ENCODE measurements at places on chromosomes 3 and 15.
A peak's percentile ranks its signal among the peaks of the same experiment; 100 is the strongest.

GRCh38 chr3:36733162-36733696, 31.1 kb downstream of the DCLK3 start:
- DNase-seq: no peak

- no peak for DNase-seq
These were observed 77.6 kb downstream of the CCK start for GRCh38 chr3:42188376-42188775.

GRCh38 chr3:64505419-64505818, 182.4 kb downstream of the ADAMTS9 start:
- no peak for DNase-seq

GRCh38 chr15:92653836-92654539, 1.6 kb downstream of the FAM174B start:
- DNase-seq: no peak

GRCh38 chr3:4812591-4812990, 166.6 kb upstream of the BHLHE40 start:
- DNase-seq: no peak

DNA sequence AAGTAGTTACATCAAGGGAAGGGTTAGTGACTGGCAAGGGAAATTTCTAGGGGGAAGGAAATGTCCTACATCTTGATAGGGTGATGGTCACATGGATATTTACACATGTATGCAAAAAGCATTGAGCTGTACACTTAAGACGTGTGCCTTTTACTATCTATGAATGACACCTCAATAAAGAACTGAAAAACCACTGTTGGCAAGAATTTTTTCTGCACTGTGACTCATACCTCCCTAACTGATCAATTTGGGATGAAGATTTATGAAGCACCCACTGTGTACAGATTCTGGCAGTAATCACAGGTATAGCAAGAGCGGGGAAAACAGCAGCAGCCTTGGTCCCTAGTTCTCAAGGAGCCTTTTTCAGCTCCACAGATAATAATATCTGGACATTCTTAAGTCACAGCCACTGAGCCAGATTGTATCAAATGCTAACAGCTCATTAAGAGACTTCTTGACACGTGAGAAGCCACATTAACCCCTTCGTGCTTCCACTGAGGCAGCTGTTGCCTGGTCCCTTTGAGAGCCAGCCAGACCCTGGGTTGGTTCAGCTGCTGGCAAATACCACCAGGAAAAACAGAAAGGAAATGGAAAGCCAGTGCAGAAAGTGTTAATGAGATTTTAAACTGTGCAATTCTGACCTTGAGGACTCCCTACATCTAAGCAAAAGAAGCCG, 32.0 kb upstream of the GALNT15 start:
- DNase-seq: no peak

DNA sequence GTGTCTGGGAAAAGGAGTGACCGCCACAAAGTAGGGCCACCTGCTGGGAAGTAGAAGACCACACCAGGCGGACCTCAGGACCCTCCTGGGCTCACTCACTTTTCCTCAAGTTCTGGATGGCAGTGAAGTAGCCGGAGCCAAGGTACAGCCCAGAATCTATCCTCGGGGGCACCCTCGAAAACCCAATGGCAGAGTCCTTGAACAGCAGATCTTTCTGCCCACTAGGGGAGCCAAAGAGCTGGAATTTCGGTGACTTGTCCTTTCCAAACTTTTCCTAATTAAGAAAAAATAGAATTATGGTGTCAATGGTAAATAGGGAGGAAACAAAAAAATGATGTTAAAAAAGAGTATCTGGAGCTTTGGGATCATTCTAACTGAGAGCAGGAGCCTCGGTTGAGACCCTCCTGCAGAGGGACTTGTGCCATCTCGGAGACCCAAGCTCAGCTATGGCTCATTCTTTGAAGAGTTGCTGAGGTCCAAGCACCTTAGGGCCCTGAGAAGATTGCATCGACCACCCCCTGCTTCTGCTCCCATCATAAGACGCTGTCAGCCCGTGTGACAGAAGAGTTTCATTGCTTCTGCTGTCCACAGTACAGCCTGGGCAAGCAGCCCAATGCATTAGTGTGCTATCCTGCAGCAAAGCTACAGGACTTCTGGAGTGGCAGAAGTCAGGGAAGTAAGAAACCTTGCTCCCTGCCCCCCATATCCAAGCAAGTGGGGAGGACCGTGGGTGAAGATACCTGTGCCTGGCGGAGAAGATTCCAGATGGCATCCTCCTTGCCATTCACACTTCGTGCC, 14.8 kb downstream of the LTF start:
- DNase-seq: no peak

- DNase-seq: no peak
These were observed 13.5 kb downstream of the EAF1 start for GRCh38 chr3:15440891-15441290.

GRCh38 chr3:38229036-38229435, 36.6 kb upstream of the SLC22A13 start:
- no peak for DNase-seq

DNA sequence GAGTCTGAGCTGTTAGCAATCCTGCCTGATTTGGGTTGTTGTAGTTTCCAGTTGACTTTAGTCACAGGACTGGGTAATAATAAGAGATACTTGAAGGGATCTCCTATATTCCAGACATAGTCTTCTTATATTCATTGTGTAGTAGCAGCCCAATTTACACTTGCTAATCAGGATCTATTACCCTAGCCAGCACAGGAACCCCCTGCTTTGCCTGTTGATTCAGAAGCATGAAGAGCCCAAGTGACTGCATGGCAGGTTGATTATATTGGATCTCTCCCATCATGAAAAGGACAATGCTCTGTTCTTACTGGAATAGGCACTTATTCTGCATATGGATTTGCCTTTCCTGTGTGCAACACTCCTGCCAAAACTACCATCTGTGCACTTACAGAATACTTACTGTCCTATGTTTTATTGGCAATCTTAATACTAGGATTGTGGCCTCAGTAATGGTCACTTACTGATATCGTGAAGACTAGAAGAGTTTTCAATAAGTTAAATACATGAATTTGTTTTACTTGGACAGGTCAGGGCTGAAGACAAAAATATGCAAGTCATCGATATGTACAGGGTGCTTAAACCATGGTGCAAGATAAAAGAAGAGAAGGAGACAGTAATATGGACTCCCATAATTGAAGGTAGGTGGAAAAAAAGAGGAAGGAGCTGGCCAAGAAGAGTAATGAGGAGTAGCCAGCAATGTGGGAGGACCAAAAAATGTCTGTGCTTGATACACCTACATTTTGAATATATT, 304.1 kb downstream of the MCTP2 start:
- peak; percentile 37 for DNase-seq

- no peak for DNase-seq
These were observed 9.9 kb downstream of the ARL6IP5 start for GRCh38 chr3:69094467-69095205.

GRCh38 chr15:71437919-71438318, 322.6 kb downstream of the THSD4 start:
- no peak for DNase-seq

DNA sequence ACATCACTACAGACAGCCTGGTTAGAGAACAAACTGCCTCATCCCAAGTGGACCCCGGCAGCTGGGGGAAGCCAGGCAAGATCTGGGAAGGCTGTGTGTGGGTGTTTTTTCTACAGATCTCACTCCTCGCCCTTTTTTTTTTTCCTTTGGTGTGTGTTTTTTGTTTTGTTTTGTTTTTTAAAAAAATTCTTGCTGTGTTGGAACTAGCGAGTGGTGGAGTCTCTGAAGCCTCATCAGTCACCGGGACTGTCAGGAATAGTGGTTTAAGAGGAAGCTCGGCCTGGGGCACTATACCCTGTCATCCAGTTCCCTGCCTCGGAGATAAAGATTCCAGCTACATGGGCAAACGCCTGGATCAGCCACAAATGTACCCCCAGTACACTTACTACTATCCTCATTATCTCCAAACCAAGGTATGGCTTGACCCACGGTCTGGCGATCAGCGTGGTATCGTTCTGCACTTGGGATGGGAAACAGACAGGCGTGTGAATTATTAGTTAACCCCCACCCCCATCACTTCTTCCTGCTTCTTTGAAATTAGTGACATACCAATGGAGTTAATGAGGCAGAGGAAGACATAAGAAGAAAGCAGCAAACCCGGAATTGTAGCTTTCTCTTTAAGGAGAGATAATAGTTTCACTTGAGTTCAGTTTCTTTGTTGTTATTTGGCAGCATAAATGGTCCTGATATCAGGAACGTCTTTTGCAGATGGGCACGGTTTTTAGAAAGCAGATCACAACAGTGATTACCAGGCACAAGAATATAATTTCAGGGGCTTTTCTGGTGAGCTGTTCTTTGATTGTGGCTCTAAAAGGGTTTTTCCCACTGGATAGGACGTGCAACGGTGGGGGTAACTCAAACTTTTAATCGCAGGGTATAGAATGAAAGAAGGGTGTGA, 722 bp downstream of the RBMS3 start:
- no peak for DNase-seq

DNA sequence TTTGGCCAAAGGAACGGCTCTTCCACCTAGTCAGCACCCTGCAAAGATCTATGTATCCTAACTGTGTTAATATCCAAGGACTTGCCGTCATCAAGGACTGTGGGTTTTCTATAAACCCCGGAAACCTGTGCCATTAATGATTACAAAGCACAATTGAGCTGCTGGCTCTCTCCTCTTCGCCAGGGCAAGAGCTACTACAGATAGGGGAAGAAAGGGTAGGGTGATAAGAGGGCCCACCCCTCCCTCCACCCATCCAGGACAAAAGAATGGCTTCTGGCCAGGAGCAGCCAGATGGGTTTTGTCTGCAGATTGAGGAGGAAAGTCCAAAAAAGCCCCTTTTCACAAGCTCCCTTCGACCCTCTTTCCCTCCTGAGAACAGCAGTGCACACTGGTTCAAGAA, 9.9 kb downstream of the RFT1 start:
- DNase-seq: no peak

- DNase-seq: no peak
These were observed 19.3 kb upstream of the GPX1 start for GRCh38 chr3:49377483-49377882.

GRCh38 chr3:134364936-134365765, 9.1 kb downstream of the AMOTL2 start:
- DNase-seq: no peak

DNA sequence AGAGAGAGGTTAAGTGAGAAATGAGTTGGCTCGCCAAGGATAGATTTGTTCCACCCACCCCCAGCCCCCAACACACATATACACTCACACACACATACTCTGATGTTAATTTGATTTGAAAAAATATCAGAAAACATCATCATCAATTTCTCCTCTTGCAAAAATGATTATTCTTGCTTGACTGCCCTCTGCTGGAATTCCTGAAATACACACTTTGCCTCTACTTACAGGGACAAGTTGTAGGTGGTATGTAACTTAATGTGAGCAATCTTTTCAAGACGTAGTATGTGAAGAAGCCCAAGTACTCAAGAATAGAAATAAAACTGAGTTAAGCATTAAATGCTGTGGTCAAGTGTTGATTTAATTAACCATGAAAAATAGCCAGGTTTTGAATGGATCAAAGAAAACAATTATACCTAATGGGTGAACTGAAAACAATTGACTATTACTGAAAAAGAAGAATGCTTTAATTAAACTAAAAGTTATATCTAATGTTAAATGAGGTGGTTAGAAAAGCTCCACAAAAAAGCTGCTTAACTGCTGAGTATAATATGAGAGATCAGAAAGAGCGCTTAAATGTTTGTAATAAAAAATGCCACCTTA, 46.6 kb upstream of the MDFIC2 start:
- no peak for DNase-seq

DNA sequence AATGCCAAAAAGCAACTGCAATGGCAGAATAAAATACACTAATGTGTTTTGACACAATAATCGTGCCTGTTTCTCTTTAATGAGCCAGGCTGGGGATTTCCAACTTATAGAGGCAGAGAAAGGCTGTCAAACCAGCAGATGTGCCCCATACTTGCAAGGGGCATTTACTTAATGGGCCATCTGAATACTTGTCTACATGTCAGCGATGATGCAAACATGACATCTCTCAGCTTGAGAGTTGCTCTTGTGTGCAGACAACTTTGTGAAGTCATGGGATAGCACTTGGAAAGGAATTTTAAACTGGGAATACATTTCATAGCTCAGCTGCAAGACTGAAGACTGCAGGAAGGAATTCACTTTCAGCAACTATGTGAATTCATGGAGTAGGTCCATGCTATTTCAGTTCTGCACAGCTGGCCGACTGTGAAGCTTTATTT, 127.4 kb upstream of the ADAMTS9 start:
- no peak for DNase-seq

- DNase-seq: no peak
These were observed at the start of gene TPM1 for GRCh38 chr15:63041974-63042876. TPM1 (plus strand) TSS chr15:63042747; CDS start chr15:63042830, 83 bp downstream.

DNA sequence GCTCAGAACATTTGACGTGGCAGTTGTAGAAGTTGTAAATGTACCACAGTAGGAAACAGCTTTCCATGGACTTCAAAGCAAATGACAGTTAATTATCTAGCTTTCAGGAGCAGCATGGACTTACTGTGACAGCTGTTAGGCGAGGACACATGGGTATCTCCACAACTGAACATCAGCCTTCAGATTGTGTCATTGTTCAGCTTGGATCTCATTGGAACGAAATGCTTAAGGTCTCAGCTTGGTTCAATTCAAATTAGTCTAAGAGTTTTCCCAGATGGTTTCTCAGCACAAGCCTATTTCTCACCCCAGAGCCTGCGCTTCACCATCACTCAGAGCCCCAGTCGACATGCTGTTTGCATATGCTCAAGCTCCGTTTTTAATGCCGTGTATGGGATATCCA, 21.1 kb upstream of the GYG1 start:
- no peak for DNase-seq
